ENCODE measurements at places on chromosomes 4 and X.

GRCh38 chr4:36326476-36327029, 45.1 kb downstream of the DTHD1 start:
- no peak for DNase-seq

GRCh38 chr4:141636082-141636770, at the start of gene IL15:
IL15 (plus strand) TSS chr4:141636583; CDS start chr4:141719465, 82,882 bp downstream.
- DNase-seq: no peak

- no peak for DNase-seq
Observed at GRCh38 chrX:148854306-148854705, 353.9 kb downstream of the AFF2 start.

GRCh38 chr4:120009731-120010130, 56.9 kb downstream of the MAD2L1 start:
- DNase-seq: no peak

- no peak for DNase-seq
Observed at GRCh38 chrX:109775386-109775785, 42.3 kb upstream of the ACSL4 start.

DNA sequence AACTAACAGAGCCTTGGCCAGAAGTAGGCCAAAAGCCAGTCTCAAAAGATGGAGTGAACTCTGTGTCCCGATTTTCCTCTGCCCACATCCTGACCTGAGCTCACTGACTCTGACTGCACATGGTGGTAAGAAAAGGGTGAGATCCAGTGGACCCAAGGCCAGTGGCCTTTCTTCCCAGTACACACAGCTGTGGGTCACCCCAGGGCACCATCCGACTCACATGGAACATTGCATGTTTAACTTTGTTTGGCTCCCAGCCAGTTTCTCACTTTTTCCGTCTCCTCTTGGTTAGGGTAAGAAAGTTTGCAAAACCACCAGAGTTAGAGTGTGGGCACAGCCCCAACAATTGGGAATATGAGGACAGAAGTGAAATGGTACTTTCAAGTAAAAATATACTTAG, 69.8 kb downstream of the GAB1 start:
- no peak for DNase-seq

DNA sequence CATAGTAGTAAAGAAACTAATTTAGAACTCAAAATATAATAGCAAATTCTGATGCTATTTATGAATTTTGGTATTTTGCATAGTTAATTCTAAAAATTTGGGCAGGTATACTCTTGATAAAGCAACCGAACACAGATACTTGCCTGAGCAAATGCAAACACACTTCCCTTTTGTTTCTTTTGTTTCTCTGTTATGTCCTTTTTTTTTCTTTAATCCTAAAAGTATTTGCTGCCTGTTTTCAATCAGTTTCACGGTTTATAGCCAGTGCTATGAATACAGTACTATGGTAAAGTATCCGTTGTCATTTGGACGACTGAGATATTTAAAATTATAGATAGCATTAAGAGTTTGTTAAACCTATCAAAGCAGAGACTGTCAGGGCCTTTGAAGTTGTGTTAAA, 84.3 kb upstream of the HPRT1 start:
- DNase-seq: no peak

DNA sequence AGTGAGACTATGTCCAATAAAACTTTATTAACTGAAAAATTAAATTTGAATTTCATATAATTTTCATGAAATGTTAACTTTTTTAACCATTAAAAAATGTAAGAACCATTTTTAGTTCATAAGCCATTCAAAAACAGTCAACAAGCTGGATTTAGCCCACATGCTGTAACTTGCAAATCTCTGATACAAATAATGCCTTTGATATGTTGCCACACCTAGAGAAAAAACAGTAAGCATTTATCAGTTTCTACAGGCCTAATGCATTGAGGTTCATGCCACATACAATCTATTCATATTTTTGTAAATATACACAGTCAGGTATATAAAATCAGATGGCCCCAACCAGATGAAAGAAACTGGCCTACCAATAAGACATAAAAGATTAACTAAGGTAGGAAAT, 52.8 kb downstream of the LCORL start:
- DNase-seq: no peak

- no peak for DNase-seq
Observed at GRCh38 chr4:123411514-123411913, 14.9 kb downstream of the SPRY1 start.

DNA sequence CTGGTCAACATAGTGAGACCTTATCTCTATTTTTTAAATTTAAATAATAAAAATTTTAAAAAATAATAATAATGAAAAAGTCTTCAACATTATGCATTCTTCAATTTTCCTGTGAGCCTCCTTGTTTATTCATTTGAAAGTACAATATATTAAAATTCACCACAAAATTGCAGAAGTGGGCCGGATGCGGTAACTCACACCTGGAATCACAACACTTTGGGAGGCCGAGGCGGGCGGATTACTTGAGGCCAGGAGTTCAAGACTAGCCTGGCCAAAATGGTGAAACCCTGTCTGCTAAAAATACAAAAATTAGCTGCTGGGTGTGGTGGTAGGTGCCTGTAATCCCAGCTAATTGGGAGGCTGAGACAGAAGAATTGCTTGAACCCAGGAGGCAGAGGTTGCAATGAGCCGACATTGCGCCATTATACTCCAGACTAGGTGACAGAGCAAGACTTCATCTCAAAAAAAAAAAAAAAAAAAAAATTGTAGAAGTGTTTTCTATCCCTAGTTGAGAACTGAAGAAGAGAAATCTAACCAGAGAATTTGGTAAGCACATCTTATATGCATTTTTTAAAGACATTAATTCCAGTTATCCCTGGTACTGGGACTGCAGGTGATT, 56.9 kb downstream of the RBM47 start:
- DNase-seq: no peak

- DNase-seq: no peak
Observed at GRCh38 chr4:40621592-40622512, 7.8 kb downstream of the RBM47 start.

Measured in NCI-H1930 (cell line).